CD4-positive, alpha-beta T cell treated with Interleukin-15 for 4 hours (primary cell): ENCODE measurements at places on chromosomes 1 and 21.

- no peak for DNase-seq
These were observed 67.3 kb upstream of the COX20 start for GRCh38 chr1:244768186-244768585.

GRCh38 chr1:181086926-181087325 lies 1.6 kb upstream of the IER5 start:
- no peak for DNase-seq

DNA sequence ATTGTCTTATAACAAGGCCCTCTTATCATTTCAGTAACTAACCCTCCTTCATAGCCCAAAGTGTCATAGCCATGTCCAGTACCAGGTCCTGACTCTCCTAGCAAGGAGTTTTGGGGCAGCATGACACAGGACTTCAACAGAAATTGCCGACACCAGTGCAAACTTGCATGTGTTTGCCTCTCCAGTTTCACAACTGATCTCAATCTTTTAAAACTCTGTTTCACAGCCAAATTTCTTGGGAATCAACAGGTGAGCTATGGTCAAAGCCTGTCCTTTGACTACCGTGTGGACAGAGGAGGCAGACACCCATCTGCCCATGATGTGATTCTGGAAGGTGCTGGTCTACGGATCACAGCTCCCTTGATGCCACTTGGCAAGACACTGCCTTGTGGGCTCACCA lies 36.8 kb downstream of the LAMC2 start:
- DNase-seq, result no peak

DNA sequence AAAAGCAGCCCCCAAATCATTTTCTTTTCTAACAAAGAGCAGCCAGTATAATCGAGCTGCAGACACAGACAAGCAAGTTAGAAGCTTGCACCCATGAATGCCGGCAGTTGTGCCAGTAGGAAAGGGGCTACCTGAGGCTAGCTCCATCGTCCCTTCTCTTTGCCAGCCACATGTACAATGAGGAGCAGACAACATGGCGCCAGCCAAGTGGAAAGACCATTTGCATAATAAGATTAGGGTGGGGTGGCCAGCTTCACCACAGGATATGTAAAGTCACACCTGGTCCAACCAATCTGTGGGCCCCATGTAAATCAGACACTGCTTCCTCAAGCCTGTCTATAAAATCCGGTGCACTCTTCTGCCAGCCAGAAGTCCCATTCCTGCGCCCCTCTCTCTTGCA lies 103.7 kb downstream of the CCDC185 start:
- DNase-seq, result no peak

DNA sequence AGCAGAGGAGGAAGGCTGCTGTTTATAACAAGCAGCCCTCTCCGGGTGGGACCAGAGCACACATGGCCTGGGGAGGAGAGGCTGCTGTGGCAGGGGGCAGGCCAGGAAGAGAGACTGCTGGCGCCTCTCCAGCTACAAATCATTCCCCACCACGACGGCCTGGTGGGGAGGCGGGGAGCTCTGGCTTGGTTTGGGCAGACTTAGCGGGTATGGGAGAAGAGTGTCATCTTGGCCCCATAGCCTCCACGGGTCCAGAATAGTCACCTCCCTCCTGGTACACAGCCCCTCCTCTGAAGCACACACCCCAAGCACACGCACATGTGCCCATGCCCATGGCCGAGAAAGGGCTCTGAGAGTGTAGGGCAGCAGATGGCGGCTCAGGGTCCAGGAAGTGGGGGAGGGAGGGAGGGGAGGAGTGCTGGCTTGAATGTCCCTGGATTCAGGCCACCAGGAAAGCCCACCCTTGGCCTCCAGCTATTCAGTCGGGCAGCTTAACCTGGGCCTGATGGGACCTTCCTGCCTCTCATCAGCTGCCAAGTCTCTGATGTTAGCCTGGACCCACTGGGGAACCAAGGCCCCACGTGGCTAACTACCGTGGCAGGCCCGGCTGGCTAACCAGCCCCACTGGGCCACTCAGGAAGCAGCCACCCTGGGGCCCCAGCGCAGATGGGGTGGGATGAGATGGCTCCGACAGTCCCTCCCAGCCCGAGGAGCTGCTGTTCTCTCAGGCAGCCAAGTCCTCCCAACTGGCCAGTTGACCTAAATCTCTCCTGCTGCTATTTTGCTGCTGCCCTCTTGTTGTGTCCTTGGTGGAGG lies 10.9 kb downstream of the LRP8 start:
- DNase-seq, result no peak

GRCh38 chr1:145730900-145731299 lies 11.6 kb downstream of the CD160 start:
- DNase-seq, result no peak

DNA sequence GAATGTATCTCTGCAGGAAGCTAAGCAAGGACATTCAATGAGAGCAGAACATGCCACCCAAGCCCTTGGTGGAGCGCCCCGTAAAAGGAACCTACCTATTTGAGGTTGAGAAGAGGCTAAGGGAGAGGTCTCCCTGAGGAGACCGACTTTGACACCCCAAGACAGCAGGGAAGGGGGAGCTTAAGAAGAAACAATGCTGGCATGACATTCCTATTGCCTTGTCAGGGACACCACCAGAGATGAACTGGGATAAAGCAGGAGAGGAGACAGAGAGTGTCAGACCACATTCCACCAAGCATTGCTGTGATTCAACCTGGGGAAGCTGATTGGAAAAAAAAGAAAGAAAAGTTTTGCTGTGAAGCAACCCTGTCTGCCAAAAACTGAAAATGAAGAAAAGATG lies 13.3 kb upstream of the S100A2 start:
- no peak for DNase-seq
